ENCODE measurements at places on chromosomes 16 and 17.

- DNase-seq: no peak
Measured at GRCh38 chr16:88825146-88825545, 13.4 kb upstream of the APRT start.

DNA sequence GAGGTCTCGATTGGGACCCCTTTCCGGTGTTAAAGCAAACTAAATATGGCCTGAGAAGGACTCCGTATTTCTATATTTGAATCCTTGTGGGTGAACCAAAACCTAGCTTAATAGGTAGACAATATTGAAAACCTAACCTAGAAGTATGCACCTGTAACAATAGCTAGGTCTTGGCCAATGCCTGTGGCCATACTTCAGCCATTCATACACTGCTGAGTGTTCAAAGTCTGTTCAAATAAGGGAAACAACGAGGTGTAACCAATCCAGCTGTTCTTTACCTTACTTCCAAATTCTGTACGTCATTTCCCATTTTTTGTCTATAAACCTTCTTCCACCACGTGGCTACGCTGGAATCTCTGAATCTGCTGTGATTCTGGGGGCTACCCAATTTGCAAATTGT lies 34.1 kb upstream of the HELZ start:
- no peak for DNase-seq

- peak; percentile 59 for DNase-seq
Measured at GRCh38 chr17:16818340-16818739, 128.3 kb downstream of the CCDC144A start.

DNA sequence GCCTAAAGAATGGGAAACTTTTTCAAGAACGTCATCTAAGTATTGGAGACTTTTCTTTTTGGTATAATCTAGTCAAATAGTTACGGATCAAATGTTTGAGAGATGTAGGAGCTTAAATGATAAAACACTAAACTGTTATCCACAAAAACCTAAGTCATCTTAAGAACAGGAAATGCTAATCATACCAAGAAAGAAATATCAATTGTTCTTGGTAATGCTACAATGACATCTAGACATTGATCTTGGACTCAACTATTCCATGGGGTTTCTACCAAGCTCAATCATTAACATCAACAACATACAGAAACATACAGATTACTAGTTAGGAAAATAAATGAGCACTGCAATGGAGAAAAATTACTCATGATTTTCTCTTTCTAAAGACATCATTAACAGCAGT lies 3.8 kb downstream of the NUDT21 start:
- no peak for DNase-seq

DNA sequence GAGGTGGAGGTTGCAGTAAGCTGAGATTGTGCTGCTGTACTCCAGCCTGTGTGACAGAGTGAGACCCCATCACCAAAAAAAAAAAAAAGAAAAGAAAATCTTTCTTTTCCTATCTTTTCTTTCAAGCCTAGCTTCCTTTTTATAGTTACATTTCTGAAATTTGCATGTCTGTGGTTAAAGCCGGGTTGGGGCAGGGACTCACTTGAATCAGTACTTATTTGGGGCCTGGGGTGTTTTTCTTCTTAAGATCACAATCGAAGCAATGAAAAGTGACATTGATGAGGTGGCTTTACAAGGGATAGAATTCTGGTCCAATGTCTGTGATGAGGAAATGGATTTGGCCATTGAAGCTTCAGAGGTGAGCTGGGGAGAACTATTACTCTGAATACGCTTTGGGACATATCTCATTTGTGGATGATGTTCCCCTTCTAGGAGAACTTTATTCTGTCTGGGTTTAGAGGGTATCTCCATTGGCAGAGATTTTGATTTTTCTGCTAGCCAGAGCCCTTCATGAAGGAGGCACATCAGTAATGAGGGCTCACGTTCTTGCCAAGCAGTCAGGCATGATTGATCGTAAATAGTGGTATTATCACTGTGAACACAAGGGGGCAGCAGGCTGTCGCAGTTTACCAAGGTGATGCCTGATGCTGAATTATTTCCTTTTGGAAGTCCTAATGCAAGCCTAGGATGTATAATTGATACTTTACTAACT lies 14.3 kb downstream of the KPNB1 start:
- peak; percentile 86 for DNase-seq

DNA sequence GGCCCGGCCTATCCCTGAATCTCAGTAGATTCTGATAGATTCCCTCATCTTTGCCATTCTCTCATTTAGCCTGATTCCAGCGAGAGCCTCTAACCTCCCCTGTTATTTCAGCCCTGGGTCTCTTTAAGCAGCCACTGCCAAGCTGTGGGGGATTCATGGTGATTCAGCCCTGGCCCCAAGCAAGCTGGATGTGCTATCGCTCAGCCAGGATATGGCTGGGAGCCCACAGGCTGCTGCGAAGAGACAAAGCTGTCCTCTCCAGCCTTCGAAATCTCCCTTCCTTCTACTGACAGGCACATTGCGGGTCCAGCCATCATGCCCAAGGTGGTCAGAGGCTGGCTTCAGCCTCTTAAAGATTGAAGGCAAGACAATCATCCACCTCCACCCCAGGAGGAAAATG lies 394.1 kb downstream of the SOX9 start:
- DNase-seq: no peak

- DNase-seq: no peak
Measured at GRCh38 chr16:86424398-86424797, 85.9 kb upstream of the FOXF1 start.

DNA sequence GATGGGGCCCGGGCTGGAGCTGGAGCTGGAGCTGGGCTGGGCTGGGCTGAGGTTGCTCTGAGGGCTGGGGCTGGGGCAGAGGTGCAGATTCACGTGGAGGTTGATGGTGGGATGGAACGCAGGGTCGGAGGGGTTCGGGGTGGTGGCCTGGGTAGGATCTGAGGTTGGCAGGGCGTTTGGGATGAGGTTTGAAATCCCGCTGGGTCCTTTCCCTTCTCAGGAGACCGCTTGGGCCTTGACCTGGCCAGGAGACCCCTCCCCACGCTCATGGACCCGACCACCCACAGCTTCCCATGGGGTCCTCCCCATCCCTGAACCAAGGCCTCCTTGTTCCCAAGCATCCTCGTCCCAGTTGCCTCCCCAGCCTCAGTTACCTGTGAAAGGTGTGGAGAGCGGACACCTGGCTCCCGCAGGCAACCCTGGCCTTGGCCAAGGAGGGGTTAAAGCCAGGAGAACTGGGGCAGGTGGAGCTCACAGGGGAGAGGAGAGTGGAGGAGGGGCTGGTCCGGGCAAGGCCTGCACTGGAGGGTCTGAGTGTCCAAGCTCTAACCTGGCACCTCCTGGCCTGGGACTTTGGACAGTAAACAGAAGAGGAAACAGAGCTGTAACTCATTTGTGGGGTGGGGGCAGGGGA lies at the start of gene ASGR2:
Gene ASGR2 (minus strand): TSS at position 582 of the 634 bp plus-strand sequence. CDS start 582 bp downstream, outside the sequence.
- no peak for DNase-seq

GRCh38 chr17:9536061-9536460 lies 39.6 kb downstream of the STX8 start:
- DNase-seq: no peak

DNA sequence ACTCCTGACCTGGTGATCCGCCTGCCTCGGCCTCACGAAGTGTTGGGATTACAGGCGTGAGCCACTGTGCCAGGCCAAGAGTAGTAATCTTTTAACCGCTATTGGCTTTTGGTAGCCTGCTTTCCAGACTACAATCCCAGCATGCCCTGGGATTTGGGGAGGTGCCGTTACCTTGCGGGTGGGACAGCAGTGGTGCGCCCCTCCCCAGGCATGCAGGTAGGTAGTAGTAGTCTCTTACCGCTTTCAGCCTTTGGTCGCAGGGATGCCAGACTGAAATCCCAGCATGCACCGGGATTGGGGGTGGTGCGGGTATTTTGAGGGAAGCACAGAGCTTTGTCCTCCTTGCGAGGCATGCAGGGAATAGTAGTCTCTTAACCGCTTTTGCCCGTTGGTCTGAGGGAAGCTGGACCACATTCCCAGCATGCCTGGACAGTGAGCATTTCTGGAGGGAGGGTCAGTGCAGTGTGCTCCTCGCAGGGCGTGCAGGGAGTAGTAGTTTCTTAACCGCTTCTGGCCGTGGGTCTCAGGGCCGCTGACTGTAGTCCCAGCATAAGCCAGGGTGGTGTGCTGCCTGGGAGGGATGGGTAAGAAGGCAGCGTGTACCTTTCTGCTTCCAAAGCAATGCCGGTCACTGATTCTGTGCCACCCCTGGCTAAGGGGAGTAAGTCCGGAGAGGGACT lies 1686.8 kb downstream of the TP53TG3F start:
- DNase-seq: no peak

GRCh38 chr16:74232806-74233465 lies 63.7 kb upstream of the PSMD7 start:
- DNase-seq: no peak
